ENCODE measurements at places on chromosomes 1 and 21.

DNA sequence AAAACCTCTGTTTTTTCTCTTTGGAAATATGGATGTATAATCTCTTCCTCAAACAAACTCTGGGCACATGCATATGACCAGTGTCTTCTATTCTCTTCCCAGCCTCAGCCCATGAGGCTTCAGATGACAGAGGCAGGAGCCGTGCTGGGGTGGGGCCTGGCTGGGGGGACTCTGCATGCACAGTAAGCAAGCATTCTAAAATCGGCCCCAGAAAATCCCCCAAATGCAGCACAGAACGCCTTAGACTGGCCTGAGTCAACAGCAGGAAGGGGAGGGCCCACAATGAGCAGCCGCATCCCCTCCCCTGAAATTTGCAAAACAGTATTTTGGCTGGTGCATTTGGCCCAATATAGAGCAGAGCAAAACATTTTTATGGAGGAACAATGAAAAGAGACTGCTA is 47.8 kb downstream of the ITPKB start:
- peak; percentile 56 for DNase-seq

DNA sequence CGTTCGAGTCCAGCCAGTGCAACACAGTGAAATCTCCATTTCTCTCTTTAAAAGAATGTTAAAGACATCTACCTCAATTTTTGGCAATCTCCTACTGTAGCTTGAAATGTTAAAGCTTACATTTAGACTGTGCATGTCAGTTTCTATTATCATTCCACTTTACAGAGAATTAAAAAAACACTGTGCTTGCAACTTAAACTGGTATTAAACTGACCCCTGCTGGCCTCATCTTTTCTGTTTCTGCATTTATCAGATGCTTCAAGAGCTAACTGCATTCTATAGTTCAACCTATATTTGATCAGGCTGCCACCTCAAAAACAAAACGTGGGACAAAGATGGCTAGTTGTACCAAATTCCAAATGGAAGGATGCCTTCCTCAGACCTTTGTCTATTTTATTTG is 226.5 kb downstream of the SMYD3 start:
- DNase-seq, result no peak

- DNase-seq, result no peak
Measured at GRCh38 chr1:88647249-88647645, 36.8 kb upstream of the PKN2 start.

DNA sequence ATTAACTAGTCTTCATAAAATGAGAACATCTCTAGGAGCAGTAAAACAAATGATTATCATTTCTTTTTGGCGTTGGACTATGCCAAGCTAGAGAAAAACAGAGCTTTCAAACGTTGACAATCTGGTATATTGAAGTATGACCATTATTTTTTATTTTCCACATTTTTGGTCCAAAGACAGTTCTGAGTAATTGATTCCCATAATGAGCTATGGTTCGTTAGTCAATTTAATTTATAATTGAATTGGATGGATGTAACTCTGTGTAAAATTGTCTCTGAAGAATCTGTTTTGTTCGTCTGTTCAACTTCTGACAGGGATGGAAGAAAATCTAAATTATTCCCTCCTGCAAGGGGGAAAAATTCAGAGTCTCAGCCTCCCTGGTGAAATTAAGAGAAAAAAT is 234.5 kb downstream of the LMO4 start:
- no peak for DNase-seq

DNA sequence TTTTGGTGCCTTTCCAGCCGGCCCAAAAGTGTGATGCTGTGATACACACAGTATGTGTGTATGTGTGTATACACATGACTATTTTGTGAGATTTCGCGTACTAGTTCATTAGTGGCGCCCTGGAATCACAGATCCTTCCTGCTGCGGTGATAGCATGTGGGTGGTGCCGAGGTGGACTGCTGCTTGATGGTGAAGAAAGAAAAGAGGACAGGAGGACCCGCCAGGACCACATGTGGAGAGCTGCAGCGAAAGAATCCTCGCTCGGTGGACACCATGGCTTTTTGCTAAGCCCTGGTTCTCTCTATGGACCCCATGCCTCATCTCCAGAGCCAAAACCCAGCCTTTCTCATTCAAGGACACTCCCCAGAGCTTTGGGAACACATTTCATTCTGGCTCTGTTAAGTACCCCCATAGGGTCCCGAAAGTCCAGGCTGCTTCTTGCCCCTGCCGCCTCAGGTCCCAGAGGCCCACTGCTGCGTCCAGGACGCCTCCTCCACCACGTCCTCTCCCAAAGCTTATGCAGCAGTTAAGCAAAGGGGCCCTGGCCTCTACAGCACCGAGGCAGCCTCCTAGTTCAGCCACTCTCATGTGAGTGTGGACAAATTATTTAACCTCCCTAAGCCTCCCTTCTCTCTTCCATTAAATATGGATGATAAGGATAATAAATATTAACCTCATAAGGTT is 32.8 kb upstream of the COX20 start:
- no peak for DNase-seq

GRCh38 chr1:68307378-68307787 is 75.1 kb upstream of the WLS start:
- DNase-seq, result no peak

- no peak for DNase-seq
Measured at GRCh38 chr1:33234588-33234990, 21.7 kb upstream of the ZNF362 start.

DNA sequence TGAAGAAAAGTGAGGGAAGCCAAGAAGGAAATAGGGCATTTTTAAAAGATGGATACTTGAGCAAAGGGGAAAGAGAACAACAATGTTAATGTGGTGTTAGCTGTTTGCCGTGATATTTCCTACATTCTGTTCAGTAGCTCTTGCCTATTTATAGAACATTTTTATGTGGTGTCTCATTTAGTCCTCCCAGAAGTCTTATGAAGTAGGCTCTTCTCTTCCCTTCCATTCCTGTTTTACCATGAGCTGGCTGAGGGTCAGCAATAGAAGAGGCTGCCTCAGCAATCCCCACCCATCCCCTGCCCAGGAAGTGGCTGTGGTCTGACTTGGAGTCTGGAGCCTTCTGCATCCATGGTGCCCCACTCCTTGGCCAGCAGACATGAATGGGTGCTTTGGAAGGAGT is 60.1 kb downstream of the KIAA0040 start:
- DNase-seq, result no peak

DNA sequence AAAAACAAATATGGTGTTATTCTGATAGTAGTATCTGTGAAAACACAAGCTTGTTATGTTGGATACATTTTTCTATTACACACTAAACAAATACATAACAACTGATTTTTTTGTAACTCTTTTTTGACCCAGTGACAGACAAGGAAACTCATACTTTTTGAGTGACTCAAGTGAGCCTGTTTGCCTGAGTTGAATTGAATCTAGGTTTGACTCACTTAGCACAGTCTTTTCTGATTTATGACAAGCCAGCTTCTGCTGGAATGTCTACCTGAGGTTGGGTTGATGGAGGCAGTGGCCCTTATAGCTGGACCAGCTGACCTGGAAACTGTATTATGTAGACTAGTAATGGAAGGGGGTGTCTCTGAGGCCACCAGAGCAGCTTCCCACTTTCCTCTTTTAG is 4.2 kb upstream of the CLCA4 start:
- DNase-seq, result no peak

DNA sequence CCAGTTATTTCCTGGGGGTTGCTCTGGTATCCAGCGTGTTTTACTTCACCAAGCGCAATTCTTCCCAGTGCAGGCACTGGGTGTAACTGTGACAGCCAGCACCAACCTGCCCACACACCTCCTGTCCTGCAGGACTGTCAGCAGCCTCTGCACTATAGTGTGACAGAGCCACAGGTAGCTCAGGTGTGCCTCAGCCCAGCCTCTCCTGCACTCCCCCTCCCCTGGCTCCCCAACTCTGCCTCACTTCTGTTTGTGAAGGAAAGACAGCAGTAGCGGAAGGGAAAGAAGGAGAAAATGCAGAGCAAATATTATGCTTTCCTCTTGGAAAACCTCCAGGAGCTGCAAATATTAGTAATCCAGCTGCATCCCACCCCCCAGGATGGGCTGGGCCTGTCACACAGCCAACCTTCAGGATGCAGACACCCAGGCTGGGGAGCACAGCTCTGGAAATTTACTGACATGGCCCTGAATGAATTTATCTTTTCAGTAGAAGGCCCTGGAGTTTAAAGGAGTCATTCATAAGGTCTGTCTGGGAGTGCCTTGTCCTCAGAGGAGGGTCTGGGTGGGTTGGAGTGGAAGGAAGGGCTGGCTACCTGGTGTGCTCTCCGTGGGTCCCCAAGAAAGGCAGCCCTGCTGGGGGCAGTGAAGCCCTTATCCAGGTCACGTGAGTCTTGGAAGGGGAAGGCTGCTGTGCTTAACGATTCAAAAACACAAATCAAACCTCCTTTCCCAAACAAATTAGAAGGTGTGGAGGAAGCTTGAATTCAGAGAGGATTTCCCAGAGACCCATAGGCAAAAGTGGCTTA is 20.9 kb downstream of the CAPN2 start:
- no peak for DNase-seq
